ENCODE measurements at places on chromosomes 1 and 21.
A peak's percentile ranks its signal among the peaks of the same experiment; 100 is the strongest.

DNA sequence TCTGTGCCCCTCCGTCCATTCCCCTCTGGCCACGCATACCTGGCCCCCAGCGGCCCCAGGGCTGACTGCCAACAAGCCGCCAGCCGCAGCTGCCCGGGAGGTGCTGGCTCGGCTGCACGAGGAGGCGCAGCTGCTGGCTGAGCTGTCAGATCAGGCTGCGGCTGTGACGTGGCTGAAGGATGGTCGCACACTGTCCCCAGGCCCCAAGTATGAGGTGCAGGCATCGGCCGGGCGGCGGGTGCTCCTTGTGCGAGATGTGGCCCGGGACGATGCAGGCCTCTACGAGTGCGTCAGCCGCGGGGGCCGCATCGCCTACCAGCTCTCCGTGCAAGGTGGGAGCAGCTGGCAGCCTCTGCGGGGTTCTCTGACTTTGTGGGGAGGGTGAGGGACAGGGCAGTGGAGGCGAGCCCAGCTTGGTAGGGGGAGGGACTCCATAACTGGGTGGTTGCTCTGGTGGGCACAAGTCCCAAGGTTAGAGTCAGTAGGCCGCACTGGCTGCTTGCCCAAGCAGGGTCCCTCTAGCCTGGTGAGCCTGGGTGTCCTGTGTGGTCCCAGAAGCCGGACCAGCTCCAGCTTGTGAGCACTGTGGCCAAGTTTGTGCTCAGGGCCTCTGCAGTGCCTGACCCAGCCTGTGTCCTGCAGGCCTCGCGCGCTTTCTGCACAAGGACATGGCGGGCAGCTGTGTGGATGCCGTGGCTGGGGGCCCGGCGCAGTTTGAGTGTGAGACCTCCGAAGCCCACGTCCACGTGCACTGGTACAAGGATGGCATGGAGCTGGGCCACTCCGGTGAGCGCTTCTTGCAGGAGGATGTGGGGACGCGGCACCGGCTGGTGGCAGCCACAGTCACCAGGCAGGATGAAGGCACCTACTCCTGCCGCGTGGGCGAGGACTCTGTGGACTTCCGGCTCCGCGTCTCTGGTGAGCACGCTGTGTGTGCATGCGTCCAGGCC is 8.8 kb downstream of the OBSCN start:
- no peak for DNase-seq

DNA sequence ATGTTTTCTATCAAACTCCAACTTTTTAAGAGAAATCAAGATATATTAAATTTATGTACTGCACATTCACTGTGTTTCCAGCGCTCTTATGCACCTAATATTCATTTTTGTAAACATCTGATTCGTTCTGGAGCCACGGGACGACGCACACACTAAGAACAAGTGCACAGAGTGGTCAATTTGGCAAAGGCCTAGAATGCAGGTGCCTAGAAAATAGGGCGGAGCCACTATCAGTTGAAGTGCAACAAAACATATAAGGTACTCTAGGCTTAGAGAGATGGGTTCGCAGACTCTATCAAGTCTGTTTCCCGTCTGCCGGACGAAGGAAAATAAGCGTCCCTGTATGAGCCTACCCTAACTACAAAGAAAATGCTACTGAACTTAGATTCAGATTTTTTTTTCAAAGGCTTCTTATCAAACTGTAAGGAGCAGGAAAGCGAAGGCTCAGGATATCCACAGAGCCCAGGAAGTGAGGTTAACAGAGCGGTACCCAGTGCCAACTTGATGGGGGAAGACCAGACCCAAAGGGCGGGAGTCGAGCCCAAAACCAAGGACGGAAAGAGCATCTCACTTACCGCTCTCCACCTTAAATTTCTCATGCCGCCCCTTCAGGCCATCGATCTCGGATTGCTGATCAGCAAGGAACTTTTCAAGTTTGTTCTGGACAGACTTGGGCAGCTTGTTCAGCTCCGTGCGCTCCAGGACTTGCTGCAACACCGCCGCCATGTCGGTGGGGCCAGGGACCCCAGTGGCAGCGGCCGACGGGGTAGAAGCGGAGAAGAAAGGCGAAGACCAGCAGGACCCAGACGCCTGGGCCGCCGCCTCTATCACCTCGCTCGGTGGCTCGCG is 526 bp downstream of the TPR start:
- peak; percentile 59 for DNase-seq

DNA sequence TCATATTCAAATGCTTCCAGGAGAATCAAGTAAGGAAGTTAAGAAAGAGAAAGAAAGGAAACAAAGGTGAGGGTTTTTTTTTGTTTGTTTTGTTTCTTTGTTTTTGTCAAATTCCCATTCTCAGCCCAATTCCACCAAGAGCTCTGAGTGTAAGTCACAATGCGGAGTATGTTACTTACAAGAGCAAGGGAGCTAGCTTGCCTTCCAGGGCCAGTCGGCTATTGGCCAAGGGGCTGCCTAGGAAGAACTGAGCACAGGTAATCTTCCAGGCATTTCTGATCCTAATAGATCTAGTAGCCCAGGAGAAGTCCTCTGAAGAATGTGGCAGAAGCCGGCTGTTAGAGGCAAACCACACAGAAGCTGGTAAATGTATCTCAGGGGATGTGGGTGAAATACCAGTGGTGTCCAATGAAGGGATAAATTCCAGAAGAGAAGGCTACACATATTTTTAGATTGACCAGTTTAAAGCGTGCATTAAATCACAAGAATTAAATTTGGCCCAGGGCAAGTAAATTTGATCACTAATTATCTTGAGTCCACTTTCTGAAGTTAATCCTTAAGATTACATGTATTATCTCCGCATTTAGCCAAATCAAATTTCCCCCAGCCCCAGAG is 239.6 kb upstream of the ADAMTS5 start:
- no peak for DNase-seq

DNA sequence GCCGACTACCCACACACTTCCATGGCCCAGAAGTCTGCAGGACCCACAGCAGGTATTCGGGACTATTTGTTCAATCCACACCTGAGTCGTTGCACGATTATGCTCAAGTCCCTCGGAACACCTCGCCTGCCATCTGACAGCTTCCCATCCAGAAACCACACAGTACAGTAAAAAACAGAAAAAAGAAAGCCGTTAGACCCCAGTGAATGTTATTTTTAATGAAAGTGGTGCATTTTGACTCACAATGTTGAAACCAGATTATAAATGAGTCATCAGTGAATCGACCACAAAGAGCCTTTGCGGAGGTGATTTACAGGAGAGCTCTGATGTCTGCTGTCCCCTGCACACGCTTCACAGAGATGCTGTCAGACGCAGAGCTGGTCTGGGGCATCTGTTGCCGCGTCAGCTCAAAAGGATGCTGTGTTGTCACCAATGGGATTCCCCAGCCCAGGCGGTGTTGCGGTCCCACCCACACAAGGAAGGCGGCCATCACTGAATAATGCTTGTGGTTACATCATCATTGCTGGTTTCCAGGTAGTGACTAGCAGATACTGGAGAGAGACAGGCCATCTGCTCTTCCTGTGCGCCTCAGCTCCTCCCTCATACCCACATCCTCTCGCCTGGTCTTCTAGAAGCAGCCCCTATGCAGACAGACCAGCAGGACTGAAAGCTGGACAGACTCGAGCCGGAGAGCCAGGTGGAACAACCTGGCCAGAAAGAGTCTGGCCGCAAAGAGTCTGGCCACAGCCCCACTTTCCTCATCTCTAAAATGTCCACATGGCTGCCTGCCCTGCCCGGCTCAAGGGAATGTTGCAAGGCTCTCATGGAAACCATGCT is 116.8 kb downstream of the TOMM20 start:
- no peak for DNase-seq

DNA sequence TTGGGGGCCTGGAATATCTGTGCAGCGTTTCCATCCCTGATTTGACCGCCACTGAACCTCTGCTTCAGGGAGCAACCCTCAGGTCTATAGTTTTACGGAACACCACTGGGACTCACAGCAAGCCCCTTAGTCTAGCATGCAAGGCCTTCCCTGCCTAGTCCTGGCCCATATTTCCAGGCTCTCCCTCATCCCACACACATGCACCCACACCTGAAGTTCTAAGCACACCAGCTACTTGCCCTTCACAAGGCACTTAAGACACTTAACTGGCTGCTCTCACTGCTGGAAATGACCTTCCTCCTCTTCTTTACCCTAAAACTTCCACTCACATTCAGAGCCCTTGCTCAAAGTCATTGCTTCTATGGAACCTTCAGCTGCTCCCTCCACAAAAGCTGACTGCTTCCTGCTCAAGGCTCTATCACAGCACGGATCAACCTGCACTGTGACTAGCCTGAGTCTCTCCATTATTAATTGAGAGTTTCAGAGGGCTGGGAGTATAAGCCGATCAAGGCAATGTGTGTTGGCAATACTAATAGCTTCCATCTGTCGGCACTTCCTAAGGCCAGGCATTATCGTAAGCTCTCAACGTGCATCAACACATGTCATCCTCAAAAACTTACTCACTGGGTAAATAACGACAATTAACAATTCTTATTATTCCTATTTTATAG is 84.3 kb downstream of the RRAGC start:
- DNase-seq = no peak

DNA sequence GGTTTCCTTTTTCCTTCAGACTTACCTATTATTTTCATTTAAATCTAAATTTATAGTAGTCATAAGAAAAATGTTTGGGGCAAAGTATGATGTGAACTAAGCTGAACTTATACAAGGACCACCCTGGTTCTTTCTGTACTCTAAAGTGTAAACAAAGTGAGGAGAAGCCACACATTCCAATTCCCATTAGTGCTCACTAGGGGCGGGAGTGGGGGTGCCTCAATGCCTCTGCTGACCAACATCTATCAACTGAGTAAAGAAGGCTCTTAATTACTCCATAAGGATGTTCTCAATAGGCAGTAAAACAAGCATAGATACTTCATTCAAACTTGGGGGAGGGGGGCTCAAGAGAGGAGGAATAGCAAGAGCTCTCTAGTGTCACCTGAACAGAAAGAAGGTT is 151.7 kb downstream of the CDC42BPA start:
- DNase-seq = no peak

DNA sequence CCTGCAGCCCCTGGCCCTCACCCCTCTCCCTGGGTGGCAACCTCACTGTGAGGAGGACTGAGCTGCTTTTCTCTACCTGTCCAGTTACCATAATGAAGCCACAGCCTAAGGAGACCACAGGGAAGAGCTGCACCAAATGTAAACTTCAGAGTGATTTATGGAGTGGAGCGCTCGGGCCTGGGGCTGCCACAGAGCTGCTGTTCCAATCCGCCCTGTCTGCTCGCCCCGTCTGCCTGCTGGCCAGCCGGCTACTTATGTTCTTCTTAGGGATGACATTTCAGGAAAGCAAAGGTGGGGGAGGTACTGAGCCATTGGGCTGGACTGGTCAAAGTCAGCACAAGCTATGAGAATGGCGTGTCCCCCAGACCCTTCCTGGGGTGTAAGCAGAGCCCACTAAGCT is 17.9 kb downstream of the SYT6 start:
- no peak for DNase-seq

GRCh38 chr1:119079881-119080280 is 60.6 kb downstream of the WARS2 start:
- no peak for DNase-seq

DNA sequence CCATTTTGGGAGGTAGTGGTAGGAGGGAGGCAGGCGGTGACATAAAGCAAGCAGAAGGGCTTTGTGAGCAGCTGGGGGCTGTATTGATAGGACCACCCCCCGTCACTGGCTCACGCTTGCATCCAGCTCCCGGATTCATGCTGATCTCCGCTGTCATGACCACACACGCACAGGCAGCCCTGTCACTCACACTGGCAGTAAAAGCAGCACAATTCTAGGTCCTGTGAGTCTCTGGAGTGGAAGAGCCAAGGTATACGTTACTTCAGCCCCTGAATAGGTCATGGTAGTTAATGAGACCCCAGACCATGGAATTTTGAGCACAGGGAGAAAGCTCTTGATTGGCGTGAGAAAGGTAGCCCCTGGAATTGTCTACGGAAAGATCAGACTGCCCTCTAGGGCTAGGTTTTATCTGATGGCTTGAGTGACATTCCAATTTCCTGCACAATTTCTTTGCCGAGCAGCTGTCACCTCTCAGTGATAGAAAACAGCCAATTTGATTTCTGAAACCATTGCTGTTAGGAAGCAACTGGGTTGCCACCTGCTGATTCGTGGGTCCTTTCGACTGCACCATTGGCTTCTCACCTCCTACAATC is 5.4 kb downstream of the OR2B11 start:
- no peak for DNase-seq

DNA sequence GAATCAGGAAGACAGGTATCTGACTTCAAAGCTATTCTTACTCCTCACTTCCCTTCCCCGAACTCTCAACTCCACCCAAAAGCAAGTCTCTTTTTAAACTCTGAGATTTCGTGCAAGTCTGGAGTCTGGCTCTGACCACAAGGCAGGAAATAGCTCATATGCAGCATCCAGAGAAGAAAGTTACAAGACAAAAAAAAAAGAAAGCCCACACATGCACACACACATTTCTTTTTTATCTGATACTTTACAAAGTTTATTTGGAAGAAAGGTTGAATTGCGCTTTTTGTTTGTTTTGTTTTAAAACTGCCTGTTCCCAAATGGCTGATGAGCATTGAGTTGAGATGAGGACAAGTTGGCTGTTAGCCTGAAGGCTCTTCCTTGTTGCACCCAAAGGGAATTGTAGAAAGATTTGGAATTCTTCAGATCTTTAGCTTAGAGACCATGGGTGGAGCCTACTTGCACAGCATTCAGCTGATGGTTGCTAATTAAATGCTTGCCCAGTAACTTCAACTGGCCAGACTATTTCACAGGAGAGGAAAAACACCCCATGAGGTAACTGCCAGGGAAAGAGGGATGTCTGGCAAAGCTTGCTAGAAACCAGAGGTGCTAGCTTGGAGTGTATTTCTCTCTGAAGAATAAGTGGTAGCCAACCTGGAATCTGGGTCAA is 490.3 kb downstream of the TTLL7 start:
- DNase-seq = no peak

- no peak for DNase-seq
Observed at GRCh38 chr21:39317134-39318090, 4.0 kb upstream of the BRWD1 start.

DNA sequence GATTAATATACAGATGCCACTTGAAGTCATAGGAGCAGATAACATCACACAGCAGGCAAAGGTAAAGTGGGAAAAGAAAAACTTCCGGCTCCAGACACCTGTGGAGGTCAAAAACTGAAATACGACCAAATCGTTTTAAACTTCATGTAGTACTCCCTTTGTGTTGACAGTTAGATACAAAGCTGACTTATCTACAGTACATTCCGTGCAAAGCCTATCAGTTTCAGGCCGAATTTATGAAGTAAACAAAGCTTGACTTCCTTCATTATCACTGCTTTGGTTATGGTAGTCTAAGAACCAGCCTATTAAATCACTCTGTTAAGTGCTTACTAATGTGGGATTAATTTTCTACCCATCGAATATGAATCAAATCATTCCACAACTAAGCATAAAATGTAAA is 156.3 kb downstream of the SMYD3 start:
- DNase-seq = no peak

DNA sequence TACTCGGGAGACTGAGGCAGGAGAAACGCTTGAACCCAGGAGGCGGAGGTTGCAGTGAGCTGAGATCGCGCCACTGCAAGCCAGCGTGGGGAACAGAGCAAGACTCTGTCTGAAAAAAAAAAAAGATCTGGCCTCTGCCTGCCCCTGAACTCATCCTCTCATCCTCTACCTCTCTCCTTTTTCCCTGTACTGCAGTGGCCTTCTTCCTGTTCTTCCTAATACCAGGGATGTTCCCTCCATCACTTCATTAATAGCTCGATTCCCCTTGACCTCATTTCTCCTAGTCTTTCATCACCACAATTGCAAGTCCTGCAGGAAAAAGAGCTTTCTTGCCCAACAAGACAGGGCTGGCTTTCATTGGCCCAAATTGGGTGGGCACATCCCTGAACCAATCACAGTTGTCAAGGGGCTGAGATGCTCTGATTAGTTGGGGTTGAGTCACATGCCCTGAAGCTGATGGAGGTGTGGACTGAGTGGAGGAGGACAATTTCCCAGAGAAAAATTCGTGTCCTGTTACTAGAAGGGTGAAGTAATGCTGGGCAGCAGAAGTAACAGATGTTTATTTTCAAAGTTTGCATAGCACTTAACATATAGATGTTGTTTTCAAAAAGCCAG is 86.8 kb upstream of the PUM1 start:
- DNase-seq = peak; percentile 23
